ENCODE measurements at places on chromosomes 1 and 21.

- no peak for DNase-seq
Observed at GRCh38 chr1:70247768-70248167, 26.6 kb downstream of the SRSF11 start.

DNA sequence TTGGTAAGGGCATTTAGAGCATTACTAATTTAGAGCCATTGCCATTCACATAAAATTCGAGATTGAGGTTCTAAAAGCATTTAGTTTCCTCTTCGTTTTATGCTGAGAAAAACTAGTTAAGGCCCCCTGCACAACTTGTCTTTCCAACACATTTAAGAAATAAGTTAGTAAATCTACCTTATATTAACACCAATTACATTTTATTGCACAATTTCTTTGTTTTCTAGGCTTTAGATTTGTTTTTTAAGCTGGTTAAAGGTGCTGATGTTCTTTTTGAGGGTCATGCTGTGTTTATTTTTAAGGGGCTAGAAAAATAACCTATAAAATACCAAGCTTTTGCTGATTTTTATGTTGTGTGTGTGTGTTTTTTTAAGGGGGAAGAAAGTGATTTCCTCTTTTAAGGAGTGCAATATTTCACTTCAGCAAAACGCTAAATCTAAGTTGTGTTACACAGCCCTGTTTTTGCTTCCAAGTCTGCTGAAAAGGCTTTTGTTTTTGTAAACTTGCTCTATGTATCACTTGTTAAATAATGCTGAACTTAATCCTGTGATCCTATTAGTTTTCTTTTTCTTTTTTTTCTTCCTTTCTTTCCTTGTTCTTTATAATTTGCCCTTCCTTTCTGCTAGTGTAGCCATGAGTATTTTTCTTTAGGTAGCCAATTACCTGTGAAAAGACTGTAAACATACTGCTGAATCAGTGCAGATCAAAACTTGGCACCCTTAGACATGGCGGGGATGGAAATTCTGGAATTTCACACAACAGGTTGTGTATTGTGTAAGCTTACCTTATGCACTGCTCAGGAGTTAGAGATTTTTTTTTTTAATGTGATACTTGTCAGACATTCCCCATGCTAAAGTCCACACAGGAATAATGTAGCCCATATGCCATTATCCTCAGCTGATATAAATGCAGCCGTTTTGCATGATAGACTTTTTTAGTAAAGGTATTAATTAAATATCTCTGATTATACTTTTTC, 1.5 kb downstream of the CEPT1 start:
- no peak for DNase-seq

DNA sequence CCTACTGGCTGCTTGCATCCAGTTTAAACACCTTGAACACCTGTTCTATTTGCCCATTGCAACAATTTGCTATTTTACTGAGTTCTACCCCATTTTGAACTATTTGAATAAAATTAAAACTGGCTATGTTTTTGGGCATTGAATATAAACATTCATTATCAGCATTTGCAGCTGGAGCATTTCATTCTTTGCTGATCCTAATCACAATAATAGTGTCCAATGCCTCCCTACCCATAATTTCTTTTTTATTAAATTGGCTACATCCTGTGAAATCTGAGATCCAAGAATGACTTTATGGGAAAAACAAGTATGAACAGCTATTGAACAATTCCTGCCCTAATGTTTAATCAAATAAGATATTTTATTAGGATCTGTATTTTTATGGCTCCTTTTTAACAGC, 447.9 kb downstream of the PLA2G4A start:
- DNase-seq = no peak

DNA sequence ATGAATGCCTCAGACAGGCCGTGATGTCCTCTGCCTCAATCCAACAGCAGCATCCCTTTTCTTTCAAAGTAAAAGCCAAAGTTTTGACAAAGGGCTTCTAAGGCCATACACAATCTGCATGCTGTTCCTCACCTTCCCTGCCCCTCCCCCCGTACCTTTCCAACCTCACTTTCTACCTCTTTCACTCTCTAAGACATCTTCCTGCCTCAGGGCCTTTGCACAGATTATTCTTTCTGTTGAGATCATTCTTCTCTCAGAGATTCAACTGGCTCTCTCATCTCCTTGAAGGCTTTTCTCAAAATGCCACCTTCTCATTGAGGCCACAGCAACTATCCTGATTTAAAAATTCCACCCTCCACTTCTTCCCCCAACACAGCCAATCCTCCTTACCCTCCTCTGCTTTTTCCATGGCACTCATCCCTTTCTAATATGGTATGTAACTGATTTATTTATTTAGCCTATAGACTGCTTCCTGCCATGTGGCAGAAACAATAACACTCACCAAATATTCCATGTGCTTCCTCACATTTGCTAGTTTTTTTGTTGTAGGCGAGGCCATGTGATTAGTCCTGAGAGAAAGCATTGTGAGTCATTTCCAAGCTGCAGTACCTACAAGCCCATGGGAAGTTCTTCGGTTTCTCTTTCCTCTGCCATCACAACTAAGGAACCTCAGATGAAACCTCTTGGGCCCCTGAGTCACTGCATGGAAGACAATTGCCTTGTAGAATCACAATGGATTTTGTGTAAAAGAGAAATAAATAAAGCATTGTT, 58.7 kb upstream of the GADD45A start:
- DNase-seq = no peak

GRCh38 chr1:60818969-60819701, 263.2 kb upstream of the NFIA start:
- DNase-seq = no peak

- DNase-seq = no peak
Observed at GRCh38 chr1:229012823-229013222, 258.1 kb upstream of the RAB4A start.

DNA sequence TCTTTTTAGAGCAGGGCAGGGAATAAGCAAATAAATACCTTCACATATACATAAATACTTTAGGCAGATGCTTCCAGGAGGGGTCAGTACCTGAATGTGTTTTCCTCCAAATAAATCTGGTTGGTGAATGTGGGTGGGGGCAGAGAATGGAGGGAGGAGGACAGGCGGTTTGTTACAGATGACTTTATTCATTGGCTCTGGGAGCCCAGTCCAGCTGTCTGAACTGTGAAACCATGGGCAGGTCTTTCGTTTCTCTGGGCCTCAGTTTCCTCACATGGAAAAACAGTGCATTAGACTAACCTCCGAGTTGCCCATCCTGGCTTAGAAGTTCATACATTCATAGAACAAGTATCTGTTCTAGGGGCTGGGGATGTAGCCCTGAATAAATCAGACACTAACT, 124.6 kb downstream of the IER5 start:
- no peak for DNase-seq

DNA sequence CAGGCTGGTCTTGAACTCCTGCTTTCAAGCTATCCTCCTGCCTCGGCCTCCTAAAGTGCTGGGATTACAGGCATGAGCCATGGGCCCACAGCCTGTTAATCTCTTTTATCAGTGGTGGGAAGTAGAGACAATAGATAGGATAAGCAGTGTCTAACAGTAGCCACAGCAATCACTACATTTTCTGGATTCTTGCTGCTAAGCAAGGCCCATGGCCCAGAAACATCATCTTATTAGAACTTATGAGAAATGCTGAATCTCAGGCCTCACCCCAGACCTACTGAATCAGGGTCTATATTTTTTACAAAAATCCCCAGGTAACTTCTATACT, 29.7 kb downstream of the IGFN1 start:
- DNase-seq = no peak

GRCh38 chr21:15820327-15820726, 90.5 kb downstream of the USP25 start:
- DNase-seq = no peak

- no peak for DNase-seq
Observed at GRCh38 chr1:91843843-91844242, 42.1 kb downstream of the TGFBR3 start.

DNA sequence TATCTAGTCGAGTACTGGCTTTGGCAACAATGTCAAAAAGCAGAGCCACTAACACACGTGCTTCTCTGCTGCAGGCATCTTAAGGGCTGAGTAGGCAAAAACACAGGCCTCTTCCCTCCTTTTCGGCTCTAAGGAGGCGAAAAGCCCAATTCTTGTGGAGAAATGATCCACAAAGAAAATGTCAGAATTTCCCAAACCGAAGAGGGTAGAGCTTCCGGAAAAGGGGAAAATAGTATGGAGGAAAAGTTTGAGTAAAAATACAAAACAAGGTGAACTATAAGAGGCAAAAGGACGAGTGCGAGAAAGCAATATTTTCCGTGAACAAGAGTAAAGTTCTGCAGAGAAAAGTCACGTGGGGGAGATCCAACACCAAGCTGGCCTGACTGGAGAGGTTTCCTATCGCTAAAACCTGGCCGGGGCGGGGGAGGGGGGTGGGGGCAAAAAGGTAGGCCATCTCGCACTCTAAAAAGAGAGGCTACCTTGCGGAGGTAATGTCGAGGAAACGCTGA, 551 bp downstream of the ZRANB2 start:
- DNase-seq = peak; percentile 11

- no peak for DNase-seq
Observed at GRCh38 chr1:69121723-69122122, 446.0 kb upstream of the LRRC7 start.

GRCh38 chr1:169163059-169163458, 56.6 kb downstream of the ATP1B1 start:
- no peak for DNase-seq

DNA sequence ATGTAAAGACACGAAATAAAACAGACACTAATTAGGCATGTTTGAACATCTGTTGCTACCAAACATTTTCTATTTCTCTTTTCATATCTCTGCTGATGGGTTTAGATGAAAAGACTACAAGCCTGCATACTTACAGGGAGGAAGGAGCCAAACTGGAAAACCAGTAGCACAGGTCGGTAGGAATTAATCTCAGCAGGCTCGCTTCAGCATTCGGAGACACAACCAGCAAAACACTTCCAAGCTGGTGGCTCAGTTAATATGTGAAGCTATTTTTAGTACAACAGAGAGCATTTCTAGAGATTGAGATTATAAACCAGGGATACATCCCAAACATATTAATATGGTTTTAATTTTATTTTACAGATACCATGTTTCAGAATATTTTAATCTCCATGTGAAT, 300.9 kb upstream of the GREM2 start:
- DNase-seq = no peak

- no peak for DNase-seq
Observed at GRCh38 chr1:157539568-157539967, 12.7 kb downstream of the FCRL5 start.

DNA sequence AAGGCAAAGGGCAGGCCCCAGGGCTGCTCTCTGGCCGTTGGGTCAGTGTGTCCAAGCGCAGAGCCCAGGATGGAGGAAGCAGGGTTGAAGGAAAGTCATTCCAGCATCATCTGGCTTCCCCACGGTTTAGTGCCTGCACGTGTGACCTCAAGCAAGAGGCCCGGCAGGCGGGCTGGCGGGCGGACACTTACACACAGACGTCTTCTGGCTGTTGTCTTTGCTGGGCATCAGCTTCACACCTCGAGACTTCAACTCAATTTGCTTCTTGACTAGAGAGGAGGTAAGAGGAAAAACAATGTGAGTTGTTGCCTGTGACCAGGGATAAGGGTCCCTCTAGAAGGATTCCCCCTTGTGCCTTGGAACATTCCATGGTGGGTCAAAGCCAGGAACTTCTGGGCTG, 38.4 kb upstream of the HMGB4 start:
- no peak for DNase-seq

GRCh38 chr1:7644961-7645750, 125.9 kb upstream of the VAMP3 start:
- DNase-seq = no peak

- DNase-seq = no peak
Observed at GRCh38 chr21:34305605-34306604, 57.9 kb upstream of the KCNE2 start.

GRCh38 chr1:34742667-34743270, 12.1 kb upstream of the GJB5 start:
- DNase-seq = peak; percentile 65

DNA sequence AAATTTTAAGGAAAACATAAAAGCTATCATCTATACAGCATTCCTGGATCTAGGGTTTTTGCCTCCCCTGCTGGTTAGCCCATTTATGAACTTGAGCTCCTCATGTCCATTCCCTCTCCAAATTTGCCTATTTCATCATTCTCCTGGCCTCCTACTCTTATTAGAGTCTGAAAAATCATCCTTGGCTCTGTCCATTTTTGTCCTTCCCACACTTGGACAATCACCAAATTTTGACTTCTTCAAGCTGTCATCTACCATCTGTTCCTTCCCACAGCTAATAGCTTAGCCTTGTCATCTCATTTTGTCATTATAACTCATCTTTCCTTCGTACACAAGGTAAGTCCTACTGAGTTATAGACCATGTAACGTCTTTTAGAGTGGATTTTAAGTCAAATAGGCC, 2.2 kb upstream of the HENMT1 start:
- no peak for DNase-seq

- DNase-seq = no peak
Observed at GRCh38 chr1:243409284-243409683, 153.4 kb downstream of the SDCCAG8 start.

GRCh38 chr1:70044832-70045231, 160.5 kb downstream of the LRRC40 start:
- DNase-seq = no peak

GRCh38 chr1:93324486-93325464, 20.9 kb upstream of the DR1 start:
- DNase-seq = no peak

DNA sequence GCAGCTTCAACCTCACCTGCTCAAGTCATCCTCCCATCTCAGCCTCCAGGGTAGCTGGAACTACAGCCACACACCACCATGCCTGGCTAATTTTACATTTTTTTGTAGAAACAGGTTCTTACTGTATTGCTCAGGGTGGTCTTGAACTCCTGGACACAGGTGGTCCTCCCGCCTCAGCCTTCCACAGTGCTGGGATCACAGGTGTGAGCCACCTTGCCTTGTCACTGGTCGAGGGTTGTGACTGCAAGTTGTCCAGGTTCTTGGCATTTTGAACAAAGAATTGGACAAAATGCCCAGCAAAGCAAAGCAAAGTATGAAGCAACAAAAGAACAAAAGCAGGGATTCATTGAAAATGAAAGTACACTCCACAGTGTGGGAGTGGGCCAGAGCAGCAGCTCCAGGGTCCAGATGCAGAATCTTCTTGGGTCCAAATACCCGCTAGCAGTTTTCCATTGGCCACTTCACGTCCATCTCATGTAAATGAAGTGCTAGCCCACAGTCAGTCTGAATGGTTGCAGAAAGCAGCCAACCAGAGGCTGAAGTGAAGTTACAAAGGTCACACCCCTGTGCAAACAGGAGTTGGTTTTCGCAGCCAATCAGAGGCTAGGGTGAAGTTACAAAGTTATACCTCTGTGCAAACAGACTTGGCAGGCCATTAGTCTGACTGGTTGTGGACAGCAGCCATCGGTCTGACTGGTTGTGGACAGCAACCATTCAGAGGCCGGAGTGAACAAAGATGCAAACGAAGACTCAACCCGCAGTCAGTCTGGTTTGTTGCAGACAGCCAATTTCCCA, 109.5 kb upstream of the KIF26B start:
- no peak for DNase-seq

DNA sequence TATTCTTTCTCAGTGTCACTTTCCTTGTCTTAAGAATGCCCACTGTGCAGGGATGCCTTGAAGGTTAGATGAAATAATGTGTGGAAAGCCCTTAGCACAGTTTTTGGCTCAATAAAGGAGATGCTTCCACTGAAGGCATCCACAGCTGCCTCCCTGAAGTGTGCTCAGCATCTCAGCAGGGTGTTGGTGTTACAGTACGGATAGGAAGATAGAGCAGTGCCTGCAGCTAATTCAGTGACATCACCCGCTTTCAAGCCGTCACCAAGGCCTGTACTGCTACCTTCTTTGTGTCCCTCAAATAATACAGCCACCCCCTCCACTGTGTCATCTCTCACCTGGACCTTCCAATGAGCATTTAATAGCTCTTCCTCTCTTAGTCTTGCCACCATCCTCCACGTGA, 59.0 kb downstream of the NDUFS5 start:
- no peak for DNase-seq

Data from CD4-positive, alpha-beta T cell treated with Interleukin-10 for 1 hour (primary cell).